ENCODE measurements at places on chromosomes 1 and 21.

DNA sequence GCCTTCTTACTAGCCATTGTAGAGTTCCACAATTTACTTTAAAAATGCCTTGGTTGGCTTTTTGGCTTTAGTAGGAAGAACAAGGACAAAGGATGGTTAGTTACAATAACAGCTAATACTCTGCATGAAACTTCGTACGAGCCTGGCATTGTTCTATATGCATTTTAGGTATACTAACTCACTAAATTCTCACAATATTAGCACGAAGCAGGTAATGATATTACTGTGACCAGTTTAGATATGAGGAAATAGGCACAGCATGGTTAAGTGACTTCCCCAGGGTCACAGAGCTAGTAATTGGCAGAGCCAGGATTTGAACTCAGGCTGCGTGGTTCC is 50.5 kb upstream of the CYP2J2 start:
- no peak for DNase-seq

DNA sequence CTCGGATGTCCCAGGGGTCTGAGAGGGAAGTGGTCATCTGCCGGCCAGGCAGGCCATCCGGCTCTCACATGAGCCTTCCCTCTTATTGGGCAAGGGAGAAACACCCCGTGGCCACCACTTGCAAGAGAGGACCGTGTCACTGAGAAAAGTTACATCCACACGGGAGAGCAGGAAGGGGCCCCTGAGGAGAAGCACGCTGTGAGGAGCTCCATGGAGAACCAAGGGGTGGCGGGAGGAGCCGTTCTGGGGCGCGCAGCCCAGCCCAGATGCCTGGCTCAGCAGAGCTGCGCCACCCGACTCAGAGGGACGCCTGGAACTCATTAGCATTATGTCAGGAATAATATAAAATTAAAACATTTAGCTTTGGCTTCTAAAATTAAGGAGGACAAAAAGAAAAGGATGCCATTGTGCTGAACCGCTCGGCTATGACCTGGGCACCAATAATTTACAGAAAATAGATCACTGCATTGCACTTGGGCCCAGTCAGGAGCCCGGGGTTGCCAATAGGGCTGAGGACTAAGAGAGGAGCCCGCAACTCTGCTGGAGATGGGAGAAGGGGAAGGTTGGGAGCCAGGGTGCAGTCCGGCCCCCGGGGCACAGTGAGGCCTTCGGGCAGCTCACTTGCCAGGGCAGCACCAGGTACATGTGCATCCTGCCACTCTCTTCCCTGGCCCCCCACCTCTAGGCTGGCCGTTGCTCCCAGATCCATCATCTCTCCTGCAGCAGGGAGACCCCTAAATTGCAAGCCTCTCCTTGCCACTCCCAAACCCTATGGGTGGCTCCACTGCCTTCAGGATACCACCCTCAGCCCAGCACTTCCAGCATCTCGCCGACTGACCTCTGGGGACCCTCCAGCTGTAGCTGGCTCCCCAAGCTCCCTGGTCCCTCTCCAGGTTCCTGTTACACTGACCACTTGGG is 84.8 kb downstream of the DMRTB1 start:
- DNase-seq = no peak

GRCh38 chr1:46334030-46334384 is 6.6 kb upstream of the NSUN4 start:
- DNase-seq = no peak

GRCh38 chr1:1058921-1059493 is 15.1 kb downstream of the RNF223 start:
- DNase-seq = no peak

GRCh38 chr1:95402780-95403179 is 168.8 kb downstream of the RWDD3 start:
- no peak for DNase-seq

GRCh38 chr1:19454265-19455146 is 30.8 kb downstream of the CAPZB start:
- DNase-seq = no peak

DNA sequence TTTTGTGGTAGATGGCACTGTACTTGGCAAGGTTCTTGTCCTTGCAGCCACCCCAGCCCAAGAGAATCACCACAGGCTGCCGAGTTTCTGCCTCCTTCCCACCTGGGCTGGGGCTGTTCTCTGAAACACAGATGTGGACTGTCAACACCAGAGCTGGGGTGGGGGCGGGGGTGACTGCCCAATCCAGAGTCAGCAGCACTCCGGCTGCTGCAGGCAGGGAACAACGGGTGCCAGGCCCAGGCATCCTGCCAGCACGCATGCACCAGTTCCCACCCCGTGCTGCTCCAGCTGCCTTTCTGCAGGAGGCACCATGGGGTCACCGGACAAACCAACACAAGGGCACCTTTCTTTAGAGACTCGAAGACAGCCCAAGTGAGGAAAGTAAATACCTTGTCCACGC is 14.1 kb downstream of the TMEM53 start:
- no peak for DNase-seq

Data from epithelial cell of prostate (primary cell).